ENCODE measurements at places on chromosomes 4 and X. TPM values are rescaled to one million over a fixed set of nuclear protein-coding genes. Genes with fewer than 3 reads are reported as not detected.

- no peak for DNase-seq
- H3K36me3 ChIP-seq: peaks cover 33% of the 10 kb centered on the region
- H3K27ac ChIP-seq: no peak overlapping the region
- no peaks in the 10 kb centered on the region for H3K4me1 ChIP-seq
- no peaks in the 10 kb centered on the region for H3K27me3 ChIP-seq
Observed at GRCh38 chr4:1336088-1336491, 10.9 kb upstream of the UVSSA start.

- no peaks in the 10 kb centered on the region for H3K27me3 ChIP-seq
- no peak overlapping the region for H3K4me3 ChIP-seq
- no peaks in the 10 kb centered on the region for H3K4me1 ChIP-seq
- peak; percentile 92 for DNase-seq
Observed at GRCh38 chr4:84632092-84632491, 49.2 kb downstream of the CDS1 start.

- no peaks in the 10 kb centered on the region for H3K4me1 ChIP-seq
- H3K27ac ChIP-seq: no peak overlapping the region
- H3K4me3 ChIP-seq: no peak overlapping the region
- no peak for DNase-seq
Observed at GRCh38 chr4:40247350-40247749, 50.5 kb downstream of the RHOH start.

Gene SOX3
- total RNA-seq: 0.32 TPM

DNA sequence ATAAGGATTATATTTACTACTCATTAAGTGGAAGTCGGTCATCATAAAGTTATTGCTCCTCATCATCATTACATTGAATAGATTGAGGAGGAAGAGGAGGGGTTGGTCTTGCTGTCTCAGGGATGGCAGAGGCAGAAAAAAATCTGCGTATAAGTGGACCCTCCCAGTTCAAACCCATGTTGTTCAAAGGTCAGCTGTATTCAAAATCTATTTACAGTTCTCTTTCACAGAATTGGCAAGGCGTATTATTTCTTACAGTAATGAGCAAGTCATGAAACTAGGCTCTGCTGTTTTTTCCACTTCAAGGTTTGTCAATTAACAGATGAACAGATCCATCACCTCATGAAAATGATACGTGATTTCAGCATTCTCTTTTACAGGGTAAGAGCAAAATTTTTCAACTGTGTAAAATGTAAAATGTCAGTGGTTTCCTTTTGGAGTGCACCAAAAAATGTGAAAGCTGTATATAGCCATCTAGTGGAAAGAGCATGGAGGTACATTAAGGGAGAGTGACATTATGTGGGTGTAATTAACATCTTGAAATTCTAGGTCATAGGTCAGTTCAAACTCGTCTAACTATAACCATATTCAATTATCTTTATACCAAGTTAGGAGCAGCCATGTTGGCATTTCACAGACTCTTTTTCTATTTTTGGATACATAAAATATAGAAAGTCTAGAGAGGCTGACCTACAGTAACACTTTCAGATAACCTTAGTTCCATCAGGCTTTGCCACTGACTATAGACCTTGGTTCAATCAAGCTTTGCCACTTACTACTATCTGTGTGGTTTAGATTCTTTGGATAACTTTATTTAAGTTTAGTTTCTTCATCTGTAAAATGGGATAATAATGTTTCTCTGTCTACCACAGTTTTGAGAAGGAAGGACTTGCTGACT lies 30.1 kb downstream of the NEIL3 start:
- no peak overlapping the region for H3K27ac ChIP-seq
- H3K4me3 ChIP-seq: no peak overlapping the region
- H3K4me1 ChIP-seq: peaks cover 15% of the 10 kb centered on the region
- peak; percentile 30 for DNase-seq

Gene LRAT
- 2.5 TPM for total RNA-seq

Gene NPY2R
- total RNA-seq: not detected

- DNase-seq: no peak
- H3K36me3 ChIP-seq: no peaks in the 10 kb centered on the region
- no peak overlapping the region for H3K4me3 ChIP-seq
- no peaks in the 10 kb centered on the region for H3K4me1 ChIP-seq
Observed at GRCh38 chr4:54581807-54582206, 76.0 kb upstream of the KIT start.

Gene RAB40AL
- total RNA-seq: 0.48 TPM

Gene FATE1
- total RNA-seq: 0.18 TPM

All from cardiac muscle cell (in vitro differentiated cells and primary cell).